Peyer's patch (tissue), 4 donors: ENCODE measurements at places on chromosomes 1 and 21.

DNA sequence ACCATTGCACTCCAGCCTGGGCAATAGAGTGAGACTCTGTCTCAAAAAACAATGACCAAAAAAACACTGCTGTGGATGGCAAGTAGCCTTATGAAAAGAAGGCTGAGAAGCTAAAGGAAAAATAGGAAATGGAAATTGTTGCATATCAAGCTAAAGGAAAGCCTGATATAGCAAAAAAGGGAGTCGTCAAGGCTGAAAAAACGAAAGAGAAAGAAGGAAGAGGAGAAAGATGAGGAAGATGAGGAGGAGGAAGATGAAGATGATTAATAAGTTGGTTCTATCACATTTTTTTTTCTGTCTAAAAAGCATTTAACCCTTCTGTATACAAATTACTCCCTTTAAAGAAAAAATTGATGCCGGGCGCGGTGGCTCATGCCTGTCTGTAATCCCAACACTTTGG, 10.2 kb upstream of the PRDX1 start:
- DNase-seq = no peak

GRCh38 chr1:174219606-174220370, 60.5 kb downstream of the RABGAP1L start:
- DNase-seq = no peak

DNA sequence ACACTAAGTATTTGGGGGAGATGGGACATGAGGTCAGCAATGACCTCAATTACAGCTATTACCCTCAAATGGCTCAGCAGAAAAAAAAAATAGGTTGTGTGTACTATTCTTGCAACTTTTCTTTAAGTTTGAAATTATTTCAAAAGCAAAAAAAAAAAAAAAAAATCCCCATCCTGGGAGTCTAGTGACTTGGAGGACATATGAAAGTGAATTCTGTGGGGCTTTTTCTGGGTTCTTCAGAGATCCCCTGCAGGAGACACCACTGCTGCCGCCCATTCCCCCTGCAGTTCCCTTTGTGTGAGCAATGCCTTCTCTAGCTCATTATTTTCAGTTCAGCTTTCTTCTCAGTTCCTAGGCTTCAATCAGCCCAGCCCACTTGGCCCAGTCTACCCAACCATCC, 16.7 kb downstream of the HSD11B1 start:
- no peak for DNase-seq

- no peak for DNase-seq
Measured at GRCh38 chr1:170587253-170587593, 55.3 kb downstream of the GORAB start.

- no peak for DNase-seq
Measured at GRCh38 chr1:19067182-19067911, 110.9 kb upstream of the IFFO2 start.

DNA sequence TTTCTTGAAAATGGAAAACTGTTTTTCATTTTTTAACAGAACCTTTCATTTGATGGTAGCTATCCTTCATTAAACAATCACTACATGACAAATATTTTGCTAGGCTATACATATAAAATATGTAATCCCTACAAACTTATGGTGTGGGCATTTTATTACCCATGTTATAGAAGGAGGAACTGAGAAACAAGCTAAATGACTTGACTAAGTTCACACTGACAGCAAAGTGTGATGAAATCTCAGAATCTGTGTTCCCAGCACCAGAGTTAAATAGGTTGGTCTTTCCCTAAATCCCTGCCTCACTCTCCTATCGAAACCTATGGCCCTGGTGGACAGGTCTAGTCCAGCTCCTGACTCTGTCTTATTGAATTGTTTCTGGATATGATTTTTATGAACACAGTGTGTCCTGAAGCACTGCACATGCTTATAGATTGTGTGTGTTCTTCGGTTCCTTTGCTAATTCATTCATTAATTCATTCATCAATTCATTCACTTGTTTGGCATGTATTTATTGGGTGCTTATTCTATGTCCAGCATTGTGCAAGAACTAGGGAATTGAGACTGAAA, 301.0 kb downstream of the GRIK1 start:
- no peak for DNase-seq

GRCh38 chr21:14757533-14758327, 211.6 kb upstream of the SAMSN1 start:
- DNase-seq = no peak

DNA sequence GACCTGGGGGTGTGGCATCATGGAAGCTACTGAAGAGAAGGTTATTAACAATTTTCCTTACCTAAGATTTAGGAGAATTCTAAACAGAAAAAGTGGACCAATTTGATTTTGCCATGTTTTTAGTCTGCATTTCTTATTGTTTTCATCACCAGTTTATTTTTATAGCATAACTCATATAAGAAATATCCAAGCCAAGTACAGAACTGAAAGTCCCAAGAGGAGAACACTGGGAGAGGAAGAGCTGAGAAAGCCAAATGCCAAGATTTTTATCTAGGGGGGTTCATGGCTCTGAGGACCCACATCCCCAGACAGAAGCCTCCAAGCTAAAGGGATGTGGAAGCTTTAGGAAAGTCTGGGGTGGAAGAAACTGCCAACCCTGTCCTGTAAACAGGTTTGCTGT, 109.4 kb upstream of the DUSP10 start:
- no peak for DNase-seq

DNA sequence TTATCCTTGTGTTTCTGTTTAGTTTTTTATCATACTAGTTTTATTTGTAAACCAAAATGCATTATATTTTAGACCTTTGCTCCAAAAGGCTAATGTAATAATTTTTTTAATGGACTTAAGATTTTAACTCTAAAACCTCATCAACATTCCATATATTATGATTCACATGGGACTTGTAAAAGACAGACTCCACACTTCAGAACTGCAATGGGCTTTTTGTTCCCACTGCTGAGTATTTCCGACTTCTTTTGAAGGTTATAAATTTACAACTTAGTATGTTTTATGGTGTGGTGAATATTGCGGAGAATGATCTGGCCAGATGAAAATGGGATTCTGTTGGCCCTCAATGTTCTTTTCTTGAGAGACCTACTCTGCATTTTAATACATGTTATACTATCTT, 678.5 kb downstream of the USP25 start:
- no peak for DNase-seq

DNA sequence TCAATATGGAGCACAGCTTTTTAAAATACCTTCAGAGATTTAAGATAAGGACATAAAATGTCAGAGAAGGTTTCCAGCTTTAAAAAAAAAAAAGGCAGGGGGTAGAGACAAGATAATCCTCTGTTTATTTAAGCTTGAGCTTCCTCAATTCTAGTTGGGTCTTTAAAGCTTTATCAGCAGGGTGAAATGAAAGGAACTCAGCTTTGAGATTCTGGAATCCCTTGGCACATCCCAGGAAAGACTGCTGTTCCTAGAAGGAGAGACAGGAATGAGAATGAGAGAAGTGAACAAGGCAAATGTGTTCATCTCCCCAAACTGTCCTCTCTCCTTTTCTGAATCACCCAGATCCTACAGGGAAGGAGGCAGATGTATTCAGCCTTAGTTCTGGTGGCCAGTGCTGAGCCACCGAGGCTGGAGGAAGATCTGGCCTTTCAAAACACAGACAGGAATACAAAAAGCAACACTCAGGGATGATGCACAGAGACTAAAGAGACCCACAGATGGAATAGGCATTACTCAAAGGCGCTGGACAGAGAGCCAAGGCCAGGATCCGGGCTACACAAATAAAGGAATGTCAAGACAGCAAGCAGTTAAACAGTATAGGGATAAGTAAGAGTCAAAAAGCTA, 385.8 kb upstream of the DUSP10 start:
- no peak for DNase-seq

DNA sequence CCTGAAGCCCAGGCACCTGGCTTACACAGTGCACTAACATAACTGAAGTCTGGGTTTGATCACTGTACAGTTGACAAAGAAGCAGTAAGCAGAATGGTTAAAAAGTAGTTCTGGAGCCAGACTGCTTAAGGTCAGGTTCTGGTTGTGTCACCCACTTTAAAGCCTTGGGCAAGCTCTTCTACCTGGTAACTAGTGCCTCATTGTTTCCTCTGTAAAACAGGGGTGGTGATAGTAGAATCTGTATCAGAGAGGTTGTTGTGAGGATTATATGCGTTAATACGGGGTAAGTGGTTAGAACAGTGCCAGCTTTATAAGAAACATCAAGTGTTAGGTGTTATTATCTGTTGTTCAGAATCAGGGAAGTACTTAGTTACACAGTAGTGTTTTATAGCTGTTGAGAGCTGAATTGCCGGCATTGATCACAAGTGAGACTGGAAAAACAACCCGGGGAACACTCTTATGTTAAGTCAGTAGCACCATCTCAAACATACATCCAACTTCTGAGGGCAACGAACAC, 3.7 kb downstream of the BACH1 start:
- DNase-seq = no peak

DNA sequence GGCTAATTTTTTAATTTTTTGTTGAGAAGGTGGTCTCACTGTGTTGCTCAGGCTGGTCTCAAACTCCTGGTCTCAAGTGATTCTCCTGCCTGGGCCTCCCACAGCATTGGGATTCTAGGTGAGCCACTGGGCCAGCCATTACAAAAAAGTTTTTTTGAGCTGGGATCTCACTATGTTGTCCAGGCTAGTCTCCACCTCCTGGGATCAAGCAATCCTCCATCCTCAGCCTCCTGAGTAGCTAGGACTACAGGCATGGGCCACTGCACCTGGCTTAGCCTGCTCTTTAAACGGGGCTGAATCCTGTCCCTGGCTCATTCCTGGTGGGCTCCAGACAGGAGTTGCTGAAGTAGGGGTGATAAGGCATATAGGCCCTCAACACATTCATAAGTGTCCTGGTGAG, 2.5 kb downstream of the TAS1R1 start:
- DNase-seq = no peak

DNA sequence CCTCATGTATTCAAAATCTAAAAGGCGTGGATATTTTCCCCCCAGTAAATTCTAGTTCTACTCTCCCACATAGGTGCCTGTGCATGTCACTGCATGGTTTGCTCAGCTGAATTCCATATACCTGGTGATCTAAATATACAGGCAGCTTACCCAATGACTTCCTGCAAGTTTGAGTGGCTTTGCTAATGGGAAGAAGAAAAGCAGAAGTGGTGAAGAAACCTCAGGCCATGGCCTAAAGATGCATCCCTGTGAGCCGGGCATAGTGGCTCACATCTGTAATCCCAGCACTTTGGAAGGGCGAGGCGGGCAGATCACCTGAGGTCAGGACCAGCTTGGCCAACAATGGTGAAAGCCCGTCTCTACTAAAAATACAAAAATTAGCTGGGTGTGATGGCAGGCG, 11.5 kb downstream of the SLC44A3 start:
- no peak for DNase-seq

DNA sequence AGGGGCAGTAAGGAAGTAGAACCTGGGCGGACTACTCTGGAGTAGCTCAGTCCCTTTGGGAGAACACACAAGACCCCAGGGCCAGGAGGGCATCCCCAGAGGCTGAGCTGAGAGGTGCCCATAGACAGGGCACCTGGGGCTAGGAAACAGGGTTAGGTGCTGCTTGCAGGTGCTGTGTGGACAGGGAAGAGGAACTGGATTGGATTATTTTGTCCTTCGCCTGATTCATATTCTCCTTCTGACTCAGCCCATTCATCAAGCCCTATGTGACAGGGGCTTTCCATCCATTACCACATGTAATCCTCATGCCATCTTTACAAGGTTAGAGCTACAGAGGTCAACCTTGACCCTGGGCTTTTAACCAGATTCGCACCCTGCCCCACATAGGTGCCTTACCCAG, 183.9 kb downstream of the C1orf94 start:
- no peak for DNase-seq

DNA sequence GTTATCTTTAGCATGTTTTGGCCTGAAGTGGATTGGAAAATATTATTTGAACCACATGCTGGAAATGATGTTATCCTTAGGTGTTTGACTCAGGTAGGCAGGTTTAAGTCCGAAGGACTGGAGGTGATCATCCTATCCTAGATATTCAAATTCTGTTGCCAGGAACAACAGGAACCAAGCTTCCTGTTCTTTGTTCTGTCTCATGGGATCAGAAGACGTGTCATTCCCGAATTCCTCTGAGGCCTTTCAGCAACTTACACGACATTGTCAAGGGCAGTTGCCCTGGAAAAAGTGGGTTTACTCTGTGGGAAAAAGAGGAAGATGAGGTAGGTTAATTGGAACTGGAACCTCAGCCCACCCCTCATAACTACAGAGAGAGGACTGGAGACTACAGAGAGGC, 36.6 kb downstream of the SLAMF6 start:
- DNase-seq = no peak

DNA sequence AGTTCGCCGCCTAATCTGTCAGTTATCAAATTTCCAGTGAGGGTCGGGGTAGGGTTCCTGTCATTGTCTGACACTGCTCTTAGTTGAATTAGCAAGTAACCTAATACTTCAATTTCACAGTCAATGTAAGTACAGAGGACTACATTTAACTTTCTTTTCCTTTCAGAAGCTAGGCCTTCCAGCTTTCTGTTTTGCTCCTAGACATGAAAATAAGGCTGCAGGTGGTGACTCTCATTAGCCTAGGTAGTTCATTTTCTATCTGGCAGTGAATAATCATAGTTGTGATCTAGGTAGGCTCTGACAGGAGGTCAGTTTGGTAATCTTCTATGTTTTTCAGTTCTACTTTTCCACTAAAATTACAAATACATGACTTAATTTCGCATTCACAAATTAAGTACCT, 783.1 kb downstream of the MRPL39 start:
- DNase-seq = no peak

DNA sequence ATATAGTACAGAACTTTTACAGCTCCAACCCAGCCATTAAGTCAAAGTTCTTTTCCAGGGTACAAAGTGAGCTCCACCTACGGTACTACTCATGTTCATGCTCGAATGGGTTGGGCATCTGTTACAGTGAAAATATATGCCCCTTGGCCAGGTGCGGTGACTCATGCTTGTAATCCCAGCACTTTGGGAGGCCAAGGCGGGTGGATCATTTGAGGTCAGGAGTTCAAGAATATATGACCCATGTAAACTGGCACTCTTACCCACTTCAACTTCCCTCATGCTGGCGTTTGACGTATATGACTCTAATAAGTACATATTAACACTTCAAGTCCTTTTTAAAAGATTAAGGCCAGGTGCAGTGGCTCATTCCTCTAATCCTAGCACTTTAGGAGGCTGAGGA, 71.3 kb upstream of the PKN2 start:
- no peak for DNase-seq

GRCh38 chr1:65449214-65449823, 28.9 kb downstream of the LEPR start:
- DNase-seq = no peak

DNA sequence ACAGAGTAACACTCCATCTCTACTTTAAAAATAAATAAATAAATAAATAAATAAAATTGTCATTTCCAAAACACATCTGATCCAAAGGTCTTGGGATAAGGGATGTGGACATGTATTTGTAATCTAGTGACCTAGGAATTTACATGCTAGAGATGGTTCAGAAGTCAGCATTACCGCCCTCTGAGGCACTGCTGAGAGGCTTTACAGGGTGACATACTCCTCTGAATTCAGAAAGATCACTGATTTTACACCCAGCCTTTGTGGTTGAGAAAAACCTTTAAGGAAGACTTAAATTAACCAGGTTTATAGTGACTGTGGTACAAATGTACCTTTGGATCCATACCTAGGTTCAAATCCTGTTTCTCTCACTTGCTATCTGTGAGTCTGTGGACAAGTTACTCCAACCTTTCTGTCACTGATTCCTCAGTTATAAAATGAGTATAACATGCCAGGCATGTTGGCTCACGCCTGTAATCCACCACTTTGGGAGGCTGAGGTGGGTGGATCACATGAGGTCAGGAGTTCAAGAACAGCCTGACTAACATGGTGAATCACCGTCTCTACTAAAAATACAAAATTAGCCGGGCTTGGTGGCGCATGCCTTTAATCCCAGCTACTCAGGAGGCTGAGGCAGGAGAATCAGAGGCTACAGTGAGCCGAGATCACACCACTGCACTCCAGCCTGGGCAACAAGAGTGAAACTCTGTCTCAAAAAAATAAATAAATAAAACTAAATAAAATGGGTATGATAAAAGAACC, 20.1 kb downstream of the OSBPL9 start:
- no peak for DNase-seq
